ENCODE measurements at places on chromosomes 3 and 15. TPM values are rescaled to one million over a fixed set of nuclear protein-coding genes. Genes with fewer than 3 reads are reported as not detected.
A peak's percentile ranks its signal among the peaks of the same experiment; 100 is the strongest.

DNA sequence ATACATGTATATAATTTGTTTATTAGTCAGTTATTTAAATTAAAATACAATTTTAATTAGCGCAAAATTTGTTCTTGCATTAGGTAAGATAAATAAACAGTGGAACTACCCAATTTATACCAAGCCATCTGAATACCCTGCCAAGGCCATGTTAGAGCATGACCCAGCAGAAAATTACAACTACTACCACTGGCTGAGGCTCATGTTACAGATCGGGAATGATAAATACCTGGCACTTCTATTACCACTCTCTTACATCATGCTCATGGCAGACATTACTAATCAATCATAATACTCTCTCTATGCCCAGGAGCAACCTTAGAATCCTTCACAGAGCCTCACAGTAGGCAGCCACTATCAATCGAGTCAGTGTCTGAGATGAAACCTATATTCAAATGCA is 21.2 kb upstream of the LMOD3 start:
- no peak for DNase-seq

DNA sequence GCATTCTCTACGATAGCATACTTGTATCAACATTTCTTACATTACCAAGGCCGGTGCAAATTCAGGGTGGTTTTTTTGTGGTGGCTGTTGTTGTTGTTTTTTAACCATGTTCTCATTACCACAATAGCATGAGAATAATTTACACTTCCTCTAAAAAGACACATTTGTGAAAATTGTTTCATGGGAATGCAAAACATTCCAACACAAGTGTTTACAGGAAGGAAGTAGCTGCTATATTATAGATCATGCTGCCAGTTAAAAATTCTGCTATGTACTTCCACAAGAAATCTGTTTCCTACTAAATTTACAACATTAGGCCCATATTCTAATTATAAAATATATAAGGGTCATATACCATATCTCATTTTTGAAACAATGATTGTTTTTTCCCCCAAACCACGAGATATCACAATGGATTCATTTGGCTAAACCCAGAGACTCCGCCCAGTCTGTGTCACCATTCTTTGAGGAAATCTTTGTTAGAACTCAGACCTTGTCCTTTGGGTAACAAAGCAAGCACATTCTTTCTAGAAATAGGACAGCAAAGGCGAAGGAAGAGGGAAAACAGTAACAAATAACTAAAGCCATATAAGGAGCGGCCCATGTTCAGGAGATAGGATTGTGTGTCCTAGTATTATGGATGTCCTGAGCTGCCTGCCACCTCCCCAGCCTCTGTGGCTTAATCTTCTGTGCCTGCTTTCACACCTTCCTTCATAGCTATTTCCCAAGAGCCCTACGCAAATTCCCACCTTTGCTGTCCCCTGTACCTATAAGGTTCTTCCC is 60.1 kb downstream of the UACA start:
- no peak for DNase-seq

DNA sequence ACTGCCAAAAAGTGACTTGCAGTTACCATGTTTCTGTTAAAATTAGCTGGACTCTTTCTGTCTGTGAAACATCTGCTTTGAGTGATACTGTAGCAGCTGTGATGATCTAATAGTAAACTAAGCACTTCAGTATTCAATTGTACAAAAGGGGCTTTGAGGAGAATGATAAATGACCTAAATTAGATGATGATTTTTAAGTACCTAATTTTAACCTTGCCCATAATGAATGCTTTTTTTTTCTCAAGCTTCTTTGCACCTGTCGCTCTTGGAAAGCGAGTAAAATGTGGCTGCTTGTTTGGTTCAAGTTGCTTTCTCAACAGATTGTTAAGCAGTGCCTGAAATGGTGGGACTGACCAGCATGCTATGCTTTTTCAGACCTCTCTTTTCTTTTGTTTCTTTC is 752.3 kb downstream of the EPHA3 start:
- no peak for DNase-seq

GRCh38 chr15:74768771-74769342 is 13.0 kb upstream of the CSK start:
- peak; percentile 84 for DNase-seq

GRCh38 chr3:108899530-108899929 is 54.1 kb downstream of the GUCA1C start:
- DNase-seq: no peak

DNA sequence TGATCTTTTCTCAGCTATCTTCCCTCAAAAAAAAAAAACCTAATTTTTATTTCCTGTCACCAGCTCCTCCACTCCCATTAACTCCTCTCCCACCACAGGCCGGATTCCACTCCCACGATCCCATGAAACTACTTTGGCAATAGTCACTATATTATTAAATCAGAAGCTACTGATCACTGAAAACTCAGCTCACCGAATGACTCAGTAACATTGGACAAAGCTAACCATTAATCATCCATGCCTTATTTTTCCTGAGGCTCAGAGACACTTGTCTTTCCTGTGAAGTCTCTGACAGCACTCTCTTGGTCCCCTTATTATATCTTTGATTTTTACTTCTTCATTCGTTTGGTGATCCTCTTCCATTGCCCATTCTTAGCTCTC is 260.2 kb downstream of the CGGBP1 start:
- DNase-seq: no peak

- DNase-seq: peak; percentile 41
These were observed 41.8 kb upstream of the SETMAR start for GRCh38 chr3:4261406-4261805.

DNA sequence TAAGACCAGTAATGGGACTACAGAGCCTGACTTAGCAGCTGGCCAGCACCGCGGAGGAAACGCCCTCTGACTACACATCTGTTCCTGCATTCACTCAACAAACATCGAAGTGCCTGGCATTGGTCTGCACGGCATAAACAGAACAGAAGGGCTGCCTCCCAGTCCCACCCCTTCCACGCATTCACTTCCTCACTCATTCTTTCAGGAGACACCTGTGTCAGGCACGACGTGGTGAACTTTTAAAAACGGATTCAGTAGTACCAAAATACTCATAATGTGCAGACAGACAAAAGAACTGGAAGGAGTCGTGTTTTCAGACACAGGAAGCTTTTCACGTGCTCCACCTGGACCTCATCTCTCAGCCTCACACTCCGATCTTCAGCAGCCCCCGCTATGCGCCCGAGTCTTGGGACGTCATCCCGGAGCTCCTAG is 123.3 kb downstream of the XXYLT1 start:
- DNase-seq: no peak

- DNase-seq: no peak
These were observed 392.2 kb upstream of the ROBO1 start for GRCh38 chr3:80159990-80160506.

Gene PCOLCE2
- 12.6 TPM for total RNA-seq
